ENCODE measurements at places on chromosomes 1 and 21.

- ATAC-seq, result no peak
These were observed 106.0 kb downstream of the ELAVL4 start for GRCh38 chr1:50214717-50215116.

DNA sequence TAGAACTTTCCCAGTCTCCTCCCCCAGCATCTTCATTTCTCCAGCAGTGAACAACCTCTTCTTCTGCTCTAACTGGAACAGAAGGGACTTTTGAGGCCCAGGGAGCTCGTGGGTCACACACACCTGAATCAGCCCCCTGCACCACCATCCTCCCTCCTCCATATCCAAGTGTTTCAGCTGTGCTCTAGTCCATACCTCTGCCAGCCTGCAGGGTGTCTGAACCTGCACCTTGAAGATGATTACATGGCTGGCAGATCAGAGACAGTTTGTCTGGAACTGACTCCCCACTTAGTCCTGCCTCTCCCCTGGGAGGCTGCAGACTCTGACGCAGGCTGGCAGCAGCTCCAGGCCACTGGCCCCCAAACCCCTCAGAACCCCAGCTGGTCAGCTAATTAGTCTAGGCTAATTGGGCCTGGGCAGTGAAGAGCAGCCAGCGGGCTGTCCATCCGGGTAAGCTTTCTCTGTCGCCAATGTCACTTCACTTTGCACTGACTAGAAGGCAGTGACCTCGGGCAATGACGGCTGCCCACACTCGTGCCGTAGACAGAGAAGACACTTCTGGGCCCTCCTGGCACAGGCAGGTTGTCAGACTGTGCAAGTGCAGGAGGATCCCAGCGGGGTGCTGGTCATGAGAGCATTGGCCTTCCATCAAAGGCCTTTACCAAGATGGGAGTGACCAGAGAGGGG, 12.2 kb downstream of the CAMK1G start:
- no peak for ATAC-seq

DNA sequence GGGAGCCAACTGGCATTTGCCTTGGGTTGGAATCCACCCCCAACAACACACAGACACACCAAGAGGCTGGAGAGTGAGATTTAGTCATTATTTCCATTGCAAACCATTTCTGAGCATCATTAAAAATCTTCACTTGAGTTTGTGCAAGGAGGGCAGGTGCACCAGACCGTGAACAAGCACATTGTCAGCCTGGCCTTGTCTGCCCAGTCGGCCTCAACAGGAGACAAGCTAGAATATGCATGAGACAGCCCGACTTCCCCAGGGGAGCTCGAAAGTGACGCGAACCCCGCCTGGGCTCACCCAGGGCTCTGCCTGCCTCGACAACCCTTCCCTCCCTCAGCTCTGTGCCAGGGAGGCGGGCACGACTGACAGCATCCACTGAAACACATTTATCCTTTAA, 15.4 kb upstream of the GUCA2B start:
- no peak for ATAC-seq

DNA sequence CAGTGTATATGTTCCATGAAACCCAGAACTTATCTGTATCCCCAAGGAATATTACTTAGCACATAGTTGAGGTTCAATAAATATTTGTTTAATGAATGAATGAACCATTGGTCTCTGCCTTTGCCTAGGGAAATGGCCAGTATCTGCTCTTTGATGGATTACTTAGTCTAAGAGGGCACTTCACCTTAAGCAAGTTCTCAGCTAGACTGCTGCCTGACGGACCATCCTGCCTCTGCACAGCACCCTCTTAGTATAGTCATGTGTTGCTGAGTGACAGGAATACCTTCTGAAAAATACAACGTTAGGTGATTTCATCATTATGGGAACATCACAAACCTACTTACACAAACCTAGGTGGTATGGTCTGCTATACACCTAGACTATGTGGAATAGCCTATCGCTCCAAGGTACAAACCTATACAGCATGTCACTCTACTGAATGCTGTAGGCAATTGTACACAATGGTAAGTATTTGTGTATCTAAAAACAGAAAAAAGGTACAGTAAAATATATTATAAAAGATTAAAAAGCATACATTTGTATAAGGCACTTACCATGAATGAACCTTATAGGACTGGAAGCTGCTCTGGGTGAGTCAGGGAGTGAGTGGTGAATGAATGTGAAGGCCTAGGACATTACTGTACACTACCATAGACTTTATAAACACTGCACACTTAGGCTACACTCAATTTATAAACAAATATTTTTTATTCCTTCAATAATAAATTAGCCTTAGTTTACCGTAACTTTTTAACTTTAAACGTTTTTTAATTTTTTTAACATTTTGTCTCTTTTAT, 83.7 kb upstream of the LRRC8D start:
- ATAC-seq, result no peak

DNA sequence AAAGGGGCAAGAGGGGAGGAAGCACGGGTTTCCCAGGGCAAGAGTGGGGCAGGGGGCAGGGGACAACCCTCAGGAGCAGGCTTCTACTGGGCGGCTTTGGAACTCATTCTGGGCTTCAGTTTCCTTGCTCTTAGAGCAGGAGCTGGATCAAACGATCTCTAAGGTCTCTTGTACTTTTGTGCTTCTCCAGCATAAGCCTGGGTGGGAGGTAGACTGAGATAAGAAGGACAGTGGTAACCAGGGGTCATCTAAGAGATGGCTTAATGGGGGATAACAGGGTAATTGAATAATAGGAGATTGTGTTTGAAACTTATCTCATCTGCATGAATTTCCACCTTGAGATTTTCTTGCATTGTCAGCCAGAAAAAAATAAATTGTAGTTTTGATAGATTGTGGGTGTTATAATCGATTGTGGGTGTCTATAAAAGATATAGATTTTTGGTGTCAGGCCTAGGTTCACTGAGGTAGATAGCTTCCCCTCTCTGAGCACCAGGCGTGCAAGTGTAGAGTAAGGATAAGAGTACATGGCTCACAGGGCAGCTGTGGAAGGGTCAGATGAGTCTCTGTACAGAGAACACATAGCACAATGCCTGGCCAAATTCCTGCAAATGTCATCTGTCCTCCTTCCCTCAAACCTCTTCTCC, 68.0 kb downstream of the CD58 start:
- no peak for ATAC-seq

GRCh38 chr1:36807262-36807661, 227.1 kb downstream of the GRIK3 start:
- no peak for ATAC-seq

GRCh38 chr1:183932412-183932811, 105.1 kb downstream of the COLGALT2 start:
- peak; percentile 40 for ATAC-seq

GRCh38 chr1:87728169-87728568, 399.5 kb downstream of the LMO4 start:
- no peak for ATAC-seq

GRCh38 chr1:82604524-82604923, 803.8 kb downstream of the ADGRL2 start:
- ATAC-seq, result no peak

DNA sequence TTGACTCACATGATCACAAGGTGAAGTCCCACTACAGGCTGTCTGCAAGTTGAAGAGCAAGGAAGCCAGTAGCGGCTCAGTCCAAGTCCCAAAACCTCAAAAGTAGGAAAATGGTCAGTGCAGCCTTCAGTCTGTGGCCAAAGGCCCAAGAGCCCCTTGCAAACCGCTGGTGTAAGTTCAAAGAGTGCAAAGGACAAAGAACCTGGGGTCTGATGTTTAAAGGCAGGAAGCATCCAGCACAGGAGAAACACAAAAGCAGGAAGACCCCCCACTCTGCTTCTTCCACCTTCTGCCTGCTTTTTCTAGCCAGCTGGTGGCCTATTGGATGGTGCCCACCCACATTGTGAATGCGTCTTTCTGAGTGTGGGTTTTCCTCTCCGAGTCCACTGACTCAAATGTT, 2222.6 kb downstream of the MRPL39 start:
- ATAC-seq, result no peak

GRCh38 chr1:39431927-39432326, 59.5 kb upstream of the BMP8A start:
- ATAC-seq, result no peak

DNA sequence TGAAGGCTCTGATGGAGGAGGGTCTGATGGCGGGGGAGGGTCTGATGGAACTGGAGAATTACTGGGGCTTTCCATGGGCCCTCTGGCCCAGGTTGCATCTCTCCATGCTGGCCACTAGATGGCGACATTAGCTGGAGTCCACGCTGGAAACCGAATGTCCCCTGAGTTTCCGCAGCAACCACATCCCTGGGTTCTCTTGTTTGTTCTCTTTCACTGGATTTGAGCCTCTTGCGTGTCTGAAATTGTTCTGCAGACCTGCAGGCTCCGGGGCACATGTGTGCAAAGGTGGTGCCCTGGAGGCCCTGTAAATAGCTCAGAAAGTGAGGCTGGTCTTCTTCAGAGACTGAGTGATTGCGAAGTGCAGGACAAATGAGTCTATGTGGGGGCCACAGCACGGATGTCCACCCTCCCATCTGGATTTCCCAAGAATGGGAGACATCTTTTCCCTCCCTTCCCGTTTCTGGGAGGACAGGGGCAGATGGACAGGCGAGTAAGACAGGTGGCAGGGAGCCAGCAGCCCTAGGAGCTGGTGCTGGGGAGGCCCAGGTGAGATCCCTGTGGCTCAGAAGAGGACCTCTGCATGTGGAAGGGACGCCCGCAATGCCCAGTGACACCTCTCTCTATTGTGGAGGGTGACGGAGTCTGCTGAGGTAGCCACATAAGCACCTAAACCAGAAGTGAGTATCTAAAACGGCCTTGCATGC, 73.2 kb upstream of the ABCG1 start:
- ATAC-seq, result peak; percentile 75

DNA sequence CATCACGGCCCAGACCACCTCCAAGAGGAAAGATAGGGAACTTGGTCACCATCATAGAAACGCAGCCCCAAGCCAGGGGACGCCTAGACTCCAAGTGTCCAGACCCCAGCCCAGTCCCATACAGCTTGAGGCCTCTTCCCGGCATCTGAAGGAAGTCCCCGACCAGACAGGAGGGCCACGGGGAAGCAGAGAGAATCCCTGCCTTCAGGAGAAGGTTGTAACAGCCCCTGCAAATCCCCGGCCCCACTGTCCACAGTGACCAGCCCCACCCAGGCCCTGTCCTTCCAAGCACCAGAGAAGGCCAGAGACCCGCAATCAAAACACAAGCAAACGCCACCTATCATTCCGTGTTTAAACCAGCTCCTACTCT, 1.7 kb downstream of the SLC19A1 start:
- no peak for ATAC-seq

DNA sequence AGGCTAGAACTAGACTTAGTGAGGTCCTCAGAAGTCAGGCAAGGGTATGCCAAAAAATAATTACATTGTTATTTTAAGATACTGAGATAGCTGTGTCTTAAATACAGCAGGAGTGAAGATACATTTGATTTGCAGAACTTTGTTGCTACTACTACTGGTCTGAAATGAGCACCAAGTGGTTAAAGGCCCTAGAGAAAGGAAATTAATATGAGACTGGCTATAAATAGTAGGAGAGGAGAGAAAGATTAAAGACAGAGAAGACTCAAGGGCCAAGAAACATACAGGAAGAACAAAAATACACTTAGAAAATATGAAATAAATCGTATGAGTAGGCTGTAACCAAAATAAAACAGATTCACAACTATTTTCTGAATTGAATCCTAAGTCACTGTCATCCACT, 21.3 kb downstream of the HNRNPR start:
- no peak for ATAC-seq

DNA sequence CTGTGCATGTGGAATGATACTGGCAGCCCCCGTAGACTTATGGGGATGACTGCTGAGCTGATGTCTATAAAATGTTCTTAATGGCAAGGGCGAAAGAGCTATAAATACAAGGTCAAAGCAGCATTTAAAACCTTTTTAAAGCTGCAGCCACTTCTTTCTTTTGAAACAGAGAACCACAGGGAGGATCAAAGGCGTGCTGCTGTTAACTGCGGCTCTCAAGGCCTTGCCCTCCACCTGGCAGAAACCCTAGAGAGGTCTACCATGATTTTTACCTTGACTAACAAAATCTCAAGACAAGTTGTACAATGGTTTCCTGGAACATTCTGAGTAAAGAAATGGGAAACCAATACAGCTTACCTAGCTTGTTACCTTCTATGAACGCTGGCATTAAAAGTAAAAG, 89.7 kb downstream of the SLC45A1 start:
- no peak for ATAC-seq

GRCh38 chr1:3156936-3157335, 87.9 kb downstream of the PRDM16 start:
- no peak for ATAC-seq

GRCh38 chr1:186530109-186530508, 69.2 kb upstream of the PDC start:
- no peak for ATAC-seq

DNA sequence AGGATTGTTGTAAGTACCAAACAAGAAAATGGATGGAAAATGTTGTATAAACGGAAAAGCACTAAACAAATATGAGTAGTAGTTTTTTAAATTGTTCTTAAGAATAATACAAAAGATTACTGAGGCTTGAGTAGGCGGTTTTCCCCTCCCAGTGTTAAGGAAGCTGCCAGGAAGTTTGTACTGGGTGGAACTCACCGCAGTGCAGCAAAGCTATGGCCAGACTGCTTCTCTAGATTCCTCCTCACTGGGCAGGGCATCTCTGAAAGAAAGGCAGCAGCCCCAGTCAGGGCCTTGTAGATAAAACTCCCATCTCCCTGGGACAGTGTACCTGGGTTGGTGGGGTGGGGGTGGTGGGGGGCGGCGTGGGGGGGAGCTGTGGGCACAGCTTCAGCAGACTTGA, 58.7 kb downstream of the XCL2 start:
- ATAC-seq, result no peak

- ATAC-seq, result peak; percentile 22
These were observed 282.2 kb downstream of the RRAGC start for GRCh38 chr1:38577385-38577784.

DNA sequence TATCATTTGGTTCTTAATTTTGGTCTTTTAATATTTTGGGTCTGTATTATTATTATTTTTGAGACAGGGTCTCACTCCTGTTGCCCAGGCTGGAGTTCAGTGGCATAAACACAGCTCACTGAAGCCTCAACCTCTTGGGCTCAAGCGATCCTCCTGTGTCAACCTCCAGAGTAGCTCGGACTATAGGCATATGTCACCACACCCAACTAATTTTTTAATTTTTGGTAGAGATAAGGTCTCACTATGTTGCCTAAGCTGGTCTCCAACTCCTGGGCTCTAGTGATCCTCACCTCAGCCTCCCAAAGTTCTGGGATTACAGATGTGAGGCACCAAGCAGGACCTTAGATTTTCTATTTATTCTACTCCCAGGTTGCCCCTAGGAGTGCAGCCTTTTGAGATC, 2.7 kb upstream of the ILF2 start:
- no peak for ATAC-seq

DNA sequence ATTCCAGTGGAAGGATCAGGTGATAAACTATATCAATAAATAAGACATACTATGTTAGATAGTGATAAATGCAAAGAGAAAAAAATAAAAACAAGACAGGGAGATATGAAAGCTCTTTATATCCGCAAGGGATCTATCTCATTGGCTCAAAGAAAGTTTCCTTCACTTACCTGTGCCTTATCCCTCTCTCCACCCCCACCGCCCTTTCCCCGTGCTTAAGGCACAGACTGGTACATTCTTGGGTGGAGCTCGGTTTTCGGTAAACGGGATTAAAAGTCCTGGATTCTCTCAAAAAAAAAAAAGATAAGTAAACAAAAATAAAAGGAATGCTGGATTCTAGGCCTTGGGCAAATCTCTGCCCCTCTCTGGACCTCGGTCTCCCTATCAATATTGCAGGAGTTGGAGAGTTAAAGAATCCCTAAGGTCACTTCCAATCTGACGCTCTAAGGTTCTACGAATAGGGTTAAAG, 593 bp upstream of the DNAJC16 start:
- ATAC-seq, result no peak

All from esophagus mucosa (tissue), 1 donor.